ENCODE measurements at places on chromosomes 1 and 21.

DNA sequence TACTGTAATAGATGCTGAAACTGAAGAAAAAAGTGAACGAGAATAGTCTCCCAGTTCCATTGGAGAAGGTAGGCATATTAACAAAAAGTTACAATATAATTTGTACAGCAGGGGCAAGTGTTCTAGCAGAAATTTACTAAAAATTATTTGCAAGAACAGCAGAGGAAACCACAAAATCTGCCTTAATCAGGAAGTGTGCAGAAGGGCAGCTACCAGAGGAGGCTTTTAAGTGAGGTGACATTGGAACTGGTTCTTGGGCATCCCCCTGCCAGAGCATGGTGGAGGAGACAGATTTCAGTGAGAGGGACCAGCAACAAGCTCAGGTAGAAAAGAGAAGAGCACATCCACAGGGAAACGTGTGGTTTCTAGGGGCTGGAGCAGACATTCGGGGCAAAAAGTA is 279.3 kb upstream of the CAMK1G start:
- DNase-seq, result no peak

- DNase-seq, result no peak
These were observed 5.6 kb upstream of the LACTBL1 start for GRCh38 chr1:22978299-22978698.

DNA sequence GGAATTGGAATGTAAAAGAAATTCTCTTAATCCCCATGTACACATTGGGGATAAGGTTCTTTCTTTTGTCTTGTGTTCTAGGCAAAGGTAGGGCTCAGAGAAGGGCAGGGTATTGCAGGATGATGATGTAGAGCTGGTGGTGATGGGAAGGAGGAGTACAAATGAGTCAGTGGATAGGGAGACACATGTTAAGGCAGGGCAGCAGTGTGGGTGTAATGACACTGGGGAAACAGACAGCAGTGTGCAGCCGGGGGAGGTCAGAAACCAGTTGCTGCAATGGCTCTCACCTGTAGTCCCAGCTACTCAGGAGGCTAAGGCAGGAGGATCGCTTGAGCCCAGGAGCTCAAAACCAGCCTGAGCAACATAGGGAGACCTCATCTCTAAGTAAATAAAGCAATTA is 5.1 kb downstream of the NLRP3 start:
- DNase-seq, result no peak

- no peak for DNase-seq
These were observed 65.8 kb upstream of the BCL9 start for GRCh38 chr1:147475488-147475887.

GRCh38 chr1:4781646-4782045 is 127.2 kb downstream of the AJAP1 start:
- no peak for DNase-seq
